ENCODE measurements at places on chromosomes 2 and 18.

GRCh38 chr2:117771969-117772630 lies 42.4 kb upstream of the DDX18 start:
- DNase-seq, result peak; percentile 47

- DNase-seq, result no peak
Measured at GRCh38 chr18:58454406-58455061, 174.4 kb downstream of the ALPK2 start.

DNA sequence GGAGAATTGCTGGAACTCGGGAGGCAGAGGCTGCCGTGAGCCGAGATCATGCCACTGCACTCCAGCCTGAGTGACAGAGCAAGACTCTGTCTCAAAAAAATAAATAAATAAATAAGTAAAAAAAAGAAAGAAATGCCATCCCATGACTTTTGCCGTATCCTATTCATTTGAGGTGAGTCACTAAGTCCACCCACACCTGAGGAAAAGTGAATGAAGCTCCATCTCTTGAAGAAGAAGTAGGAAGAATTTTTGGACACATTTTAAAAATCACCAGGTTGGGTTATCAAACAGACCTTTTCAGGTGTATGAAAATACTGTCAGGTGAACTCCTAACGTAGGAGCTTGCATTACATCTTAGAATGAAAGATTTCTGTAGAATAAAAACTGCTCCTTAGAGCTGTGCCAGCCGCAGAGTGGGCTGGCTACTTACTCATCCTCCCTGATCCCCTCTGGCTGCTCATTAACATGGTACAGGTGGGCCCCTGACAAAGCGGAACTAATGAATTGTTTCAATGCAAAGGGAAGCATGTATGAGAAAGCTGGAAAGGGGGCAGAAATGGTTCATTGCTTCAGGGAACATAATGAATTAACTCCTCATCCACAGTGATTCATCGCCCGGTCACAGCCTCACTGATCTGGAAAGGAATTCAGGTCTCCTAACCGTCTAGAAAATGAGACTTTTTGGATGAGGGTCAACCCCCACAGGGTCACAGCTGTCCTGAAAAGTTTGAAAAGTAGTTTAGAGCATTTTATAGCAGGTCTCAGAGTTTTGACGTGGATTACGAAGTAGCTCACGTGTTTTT lies 191.4 kb downstream of the SPP2 start:
- DNase-seq, result no peak

DNA sequence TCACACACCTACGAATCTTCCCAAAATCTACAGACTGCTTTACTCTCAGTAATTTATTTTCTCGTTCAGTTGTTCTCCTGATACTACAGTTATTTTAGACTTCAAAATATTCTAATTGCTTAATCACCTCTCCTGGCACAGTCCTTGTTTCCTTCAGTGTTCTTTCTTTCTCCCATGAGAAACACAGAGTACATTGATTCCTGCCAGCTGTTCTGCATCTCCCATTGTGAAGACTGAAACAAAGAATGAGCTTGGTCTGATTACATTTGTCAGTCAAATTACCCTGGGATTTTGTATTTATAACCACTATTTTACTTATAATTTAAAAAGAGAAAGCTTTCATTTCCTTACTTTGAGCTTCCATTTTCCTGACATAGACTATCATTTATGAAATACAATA lies 63.9 kb upstream of the TANK start:
- DNase-seq, result no peak

DNA sequence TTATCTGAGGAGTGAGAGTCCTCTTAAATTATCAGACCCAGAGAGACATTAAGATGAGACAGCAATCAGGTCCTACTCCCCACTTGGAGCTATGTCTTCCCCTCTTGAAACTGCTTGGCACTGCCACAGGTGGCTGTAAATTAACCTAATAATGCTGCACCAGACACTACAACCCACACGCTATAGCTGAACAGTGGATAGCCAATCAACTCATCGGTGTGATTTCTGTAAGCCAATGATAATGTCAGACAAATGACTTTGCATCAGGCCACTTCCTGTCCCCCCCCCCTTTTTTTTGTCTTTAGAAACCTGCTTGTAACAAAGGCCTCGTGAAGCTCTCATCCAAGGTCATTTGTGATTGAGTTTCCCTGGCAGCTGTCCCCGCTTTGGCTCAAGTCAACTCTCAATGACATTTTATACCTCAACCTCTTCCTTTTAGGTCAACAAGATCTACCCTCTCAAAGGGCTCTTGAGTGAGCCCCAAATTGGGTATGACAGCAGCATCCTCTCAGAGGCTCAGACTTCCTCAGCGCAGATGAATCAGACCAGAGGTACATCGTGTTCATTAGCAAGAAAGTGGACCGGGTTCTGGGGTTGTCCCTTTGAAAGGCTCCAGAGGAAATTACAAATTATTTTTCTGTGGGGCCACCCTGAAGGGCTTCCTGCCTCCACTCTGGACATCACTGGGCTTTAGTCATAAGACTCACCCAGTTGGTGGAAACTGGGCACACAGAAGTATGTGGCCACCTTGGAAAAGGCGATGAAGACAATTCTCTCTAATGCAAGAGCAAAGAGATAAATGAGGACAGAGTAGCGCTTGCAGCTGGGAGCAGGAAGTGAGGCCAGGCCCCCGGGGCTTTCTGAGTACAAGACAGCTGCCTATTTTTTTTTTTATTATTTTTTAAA lies 73.6 kb downstream of the COPS8 start:
- no peak for DNase-seq

GRCh38 chr18:48137374-48138081 lies 207.1 kb upstream of the SMAD2 start:
- no peak for DNase-seq

GRCh38 chr18:27301615-27302378 lies 116.7 kb upstream of the CHST9 start:
- no peak for DNase-seq

DNA sequence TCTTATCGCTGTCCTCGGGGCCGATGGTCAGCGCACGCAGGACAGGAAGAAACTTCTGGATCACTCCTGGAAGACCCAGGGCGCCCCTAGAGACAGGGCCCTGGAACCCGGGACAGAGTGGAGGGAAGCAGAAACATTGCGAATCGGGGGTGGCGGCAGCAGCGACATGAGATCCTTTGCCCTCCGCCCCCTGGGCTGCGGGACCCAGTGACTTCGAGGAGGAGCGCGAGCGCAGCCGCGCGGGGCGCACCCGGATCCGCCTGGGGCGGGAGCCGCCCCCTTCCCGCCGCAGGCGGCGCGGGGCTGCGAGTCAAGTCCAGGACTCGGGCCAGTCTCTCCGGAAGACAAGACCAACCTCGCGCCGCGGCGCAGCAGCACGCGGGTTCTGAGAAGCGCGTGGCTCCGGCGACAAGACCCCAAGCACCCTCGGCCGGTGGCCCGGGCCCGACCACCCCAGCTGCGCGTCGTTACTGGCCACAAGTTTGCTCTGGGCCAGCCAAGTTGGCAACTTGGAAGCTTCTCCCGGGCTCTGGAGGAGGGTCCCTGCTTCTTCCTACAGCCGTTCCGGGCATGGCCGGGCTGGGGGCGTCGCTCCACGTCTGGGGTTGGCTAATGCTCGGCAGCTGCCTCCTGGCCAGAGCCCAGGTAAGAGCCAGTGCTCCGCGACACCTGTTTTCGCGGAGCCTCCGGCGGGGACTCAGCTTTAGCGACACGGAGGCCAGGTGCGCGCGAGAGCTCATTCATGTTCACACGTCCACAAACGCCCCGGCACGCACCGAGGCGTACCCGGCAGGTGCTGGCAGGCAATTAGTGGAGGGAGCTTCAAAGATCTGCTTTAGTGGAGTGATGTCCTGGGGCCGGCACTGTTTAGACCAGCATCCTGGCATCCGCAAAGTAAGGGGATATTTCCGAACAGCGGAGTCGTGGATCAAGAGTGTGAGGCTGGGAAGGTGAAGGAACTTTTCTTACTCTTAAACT lies at the start of gene PTH2R:
Gene PTH2R (plus strand): TSS at position 319 of the 978 bp plus-strand sequence. CDS start 252 bp downstream, at position 571.
- no peak for DNase-seq

GRCh38 chr2:63272560-63272959 lies 221.9 kb downstream of the OTX1 start:
- no peak for DNase-seq

DNA sequence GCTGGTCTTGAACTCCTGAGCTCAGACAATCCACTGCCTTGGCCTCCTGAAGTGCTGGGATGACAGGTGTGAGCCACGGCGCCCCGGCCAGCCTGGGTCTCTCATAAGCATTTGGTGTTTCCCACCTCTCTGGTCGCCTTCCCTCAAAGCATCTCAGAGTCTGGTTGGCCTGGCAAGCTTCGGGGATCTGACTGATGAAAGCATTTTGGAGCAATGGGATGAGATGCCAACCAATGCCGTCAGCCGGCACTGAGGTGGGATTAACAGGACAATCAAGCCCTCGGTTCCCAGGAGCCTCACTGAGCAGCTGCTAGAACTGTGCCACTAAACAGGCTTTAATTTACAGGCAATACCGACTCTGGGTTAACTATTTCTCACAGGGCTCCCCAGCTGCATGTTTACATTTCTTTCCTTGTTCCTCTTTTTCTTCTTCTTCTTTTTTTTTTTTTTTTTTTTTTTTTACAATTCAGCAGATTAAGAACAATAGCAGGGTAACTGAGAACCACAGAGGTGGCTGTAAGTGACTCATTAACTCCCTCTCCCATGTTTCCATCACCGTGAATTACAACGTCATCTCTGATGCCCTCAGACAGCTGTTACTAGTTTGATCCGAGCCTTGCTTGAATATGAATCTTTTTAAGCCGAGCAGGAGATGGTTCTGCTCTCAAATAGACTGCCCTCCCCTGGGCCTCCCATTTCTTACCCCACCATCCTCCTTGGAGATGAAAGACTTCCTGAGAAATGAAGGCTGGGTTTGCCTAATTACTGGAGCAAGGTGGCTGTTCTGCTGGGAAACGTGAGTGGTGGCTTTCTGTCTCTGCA lies 37.9 kb downstream of the ODC1 start:
- no peak for DNase-seq

DNA sequence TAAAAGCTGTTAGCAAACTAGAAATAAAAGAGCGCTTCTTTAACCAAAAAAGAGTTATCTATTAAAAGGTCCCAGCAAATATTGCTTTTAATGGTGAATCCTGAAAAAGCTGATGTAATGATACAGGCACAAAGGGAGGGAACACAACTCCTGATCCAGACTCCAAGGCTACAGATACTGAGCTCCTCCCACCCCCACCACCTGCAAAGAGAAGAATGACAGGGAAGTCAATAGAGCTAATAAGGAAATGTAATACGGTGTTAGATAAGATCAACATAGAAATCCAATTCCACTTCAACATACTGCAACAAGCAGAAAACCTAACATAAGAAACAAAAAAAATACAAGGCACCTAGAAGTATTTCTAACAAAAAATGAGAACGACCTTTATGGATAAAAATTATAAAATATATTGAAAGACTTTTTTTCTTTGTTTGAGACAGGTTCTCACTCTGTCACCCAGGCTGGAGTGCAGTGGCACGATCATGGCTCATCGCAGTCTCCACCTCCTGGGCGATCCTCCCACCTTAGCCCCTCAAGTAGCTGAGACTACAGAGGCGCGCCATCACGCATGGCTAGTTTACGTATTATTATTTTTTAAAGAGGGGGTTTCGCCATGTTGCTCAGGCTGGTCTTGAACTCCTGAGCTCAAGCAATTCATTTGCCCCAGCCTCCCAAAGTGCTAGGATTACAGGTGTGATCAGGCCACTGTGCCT lies 192.2 kb downstream of the HDAC4 start:
- DNase-seq, result no peak

- DNase-seq, result no peak
Measured at GRCh38 chr18:73976433-73976832, 171.2 kb downstream of the FBXO15 start.

DNA sequence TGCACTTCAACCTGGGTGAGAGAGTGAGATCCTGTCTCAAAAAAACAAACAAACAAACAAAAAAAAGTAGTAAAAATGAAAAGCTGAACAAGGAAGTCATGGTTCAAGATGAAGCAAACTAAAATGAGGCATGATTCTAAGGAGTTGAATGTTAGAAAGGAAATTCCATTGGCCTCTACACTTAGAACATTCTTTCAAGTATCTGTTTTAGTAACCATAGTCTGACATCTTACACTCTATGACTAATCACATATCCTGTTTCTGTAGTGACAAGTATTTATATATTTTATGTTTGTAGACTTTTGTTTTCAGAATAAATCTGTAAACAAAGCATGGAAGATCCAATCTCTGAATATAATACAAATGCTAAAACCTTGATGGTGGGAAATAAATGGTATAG lies 164.1 kb downstream of the KIAA1328 start:
- DNase-seq, result no peak

- DNase-seq, result no peak
Measured at GRCh38 chr2:189116087-189116486, 63.5 kb downstream of the COL5A2 start.

All from DMS 273 treated with DMSO at 0.1 percent for 48 hours (cell line).